AG04450 (cell line): ENCODE measurements at places on chromosomes 2 and 18. TPM values are rescaled to one million over a fixed set of nuclear protein-coding genes. Genes with fewer than 3 reads are reported as not detected.
A peak's percentile ranks its signal among the peaks of the same experiment; 100 is the strongest.

- no peak for DNase-seq
Observed at GRCh38 chr2:170177950-170178781, at the start of gene MYO3B. TSS of gene MYO3B (plus strand) at chr2:170178147. CDS start at chr2:170178288, 141 bp downstream.

DSG3 gene
- not detected in 2 replicates for polyA plus RNA-seq

- DNase-seq, result no peak
Observed at GRCh38 chr2:181172676-181173075, 192.3 kb downstream of the UBE2E3 start.

- DNase-seq, result no peak
Observed at GRCh38 chr2:35510636-35511035, 844.9 kb upstream of the CRIM1 start.

DNA sequence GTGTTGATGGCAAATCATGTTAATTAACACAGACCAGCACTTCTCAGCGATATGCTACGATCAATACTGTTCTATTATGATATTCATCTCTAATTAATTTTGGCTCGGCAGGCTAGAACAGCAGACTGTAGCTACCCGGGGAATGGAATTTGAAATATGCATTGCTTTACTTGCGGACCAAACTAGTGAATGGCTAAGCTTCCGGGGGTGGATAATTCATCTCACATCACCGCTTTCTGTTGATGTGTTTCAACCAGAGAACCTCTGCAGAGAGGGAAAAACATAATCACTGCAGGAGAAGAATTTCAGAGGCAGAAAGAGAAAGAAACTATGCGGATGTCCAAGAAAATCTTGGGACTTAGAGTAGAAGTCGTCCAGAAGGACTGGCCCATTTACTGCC is 490.9 kb downstream of the STK39 start:
- DNase-seq, result peak; percentile 20

DNA sequence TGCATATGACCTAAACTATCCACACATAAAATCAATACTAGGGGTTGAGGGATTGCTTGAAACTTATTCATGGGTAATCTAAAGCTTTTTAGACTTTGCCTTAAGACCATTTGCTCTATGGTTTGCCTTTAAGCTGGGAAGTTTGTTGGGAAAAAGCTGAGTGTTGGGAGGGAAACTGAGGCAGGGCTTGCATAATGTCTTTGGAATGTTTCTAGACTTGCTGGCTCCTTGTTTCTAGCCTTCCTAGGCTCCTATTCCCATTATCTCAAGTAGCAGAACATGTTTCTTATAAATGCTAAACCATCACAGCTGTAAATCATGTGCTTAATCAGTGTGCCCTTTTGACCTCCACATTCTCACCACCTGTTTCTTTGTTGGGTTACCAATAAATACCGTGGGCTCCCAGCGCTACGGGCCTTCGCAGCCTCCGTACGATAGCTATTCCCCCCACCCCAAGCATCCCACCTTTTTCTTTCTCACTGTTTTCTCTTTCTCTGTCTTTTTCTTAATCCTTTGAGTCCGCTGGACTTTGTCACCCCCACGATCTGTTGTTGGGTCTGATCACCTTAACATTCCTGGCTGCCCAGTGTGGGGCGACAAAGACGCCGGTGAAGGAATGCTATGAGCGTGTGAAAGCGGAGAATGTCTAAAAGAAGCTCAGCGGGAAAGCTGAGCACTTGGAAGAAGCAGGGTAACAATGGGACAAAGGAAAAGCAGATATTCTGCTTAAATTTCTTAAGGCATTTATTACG is 49.4 kb upstream of the CWC22 start:
- DNase-seq, result no peak

DNA sequence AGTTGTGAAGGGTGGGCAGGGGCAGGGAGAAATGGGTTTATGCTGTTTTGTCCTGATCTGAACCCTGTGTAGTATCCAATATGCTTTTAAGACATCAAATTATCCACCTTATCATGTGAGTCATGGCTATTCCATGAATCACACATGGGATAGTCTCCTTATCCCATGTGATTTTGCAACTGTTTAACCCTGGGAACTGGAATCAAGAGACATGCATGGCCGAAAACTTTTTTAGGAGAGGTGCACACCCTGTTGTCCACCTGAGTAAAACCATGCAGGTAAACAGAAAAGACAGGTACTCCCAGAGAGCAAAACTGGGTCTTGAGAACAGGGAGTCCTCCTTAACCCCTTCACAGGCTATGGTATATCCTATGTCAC is 490.6 kb upstream of the HS6ST1 start:
- no peak for DNase-seq

DNA sequence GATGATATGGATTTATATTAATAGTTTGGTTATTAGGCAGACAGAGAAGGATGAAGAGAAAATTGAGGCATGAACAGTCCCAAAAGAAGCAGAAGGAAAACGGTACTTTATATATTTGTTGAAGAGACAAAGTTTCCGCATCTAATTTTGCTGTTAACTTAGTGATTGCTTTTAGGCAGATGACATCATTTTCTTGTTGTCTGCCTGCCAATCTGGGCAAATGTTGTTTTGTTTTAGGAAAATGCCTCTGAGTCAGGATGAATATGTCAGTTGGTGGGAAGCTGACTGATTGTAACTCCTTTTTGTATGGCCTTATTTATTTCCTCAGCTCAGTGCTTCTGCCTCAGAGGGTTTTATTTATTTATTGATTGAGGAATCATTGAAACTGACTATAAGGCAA is 52.5 kb upstream of the CAVIN2 start:
- peak; percentile 61 for DNase-seq

GALNT3 gene
- polyA plus RNA-seq, result 1.9 and 2.3 TPM in 2 replicates

PJVK gene
- 2.1 and 3.4 TPM in 2 replicates for polyA plus RNA-seq

PMAIP1 gene
- 38.8 and 57.1 TPM in 2 replicates for polyA plus RNA-seq

PRADC1 gene
- 11.6 and 12.0 TPM in 2 replicates for polyA plus RNA-seq

GRCh38 chr2:39411181-39411944 is 25.7 kb downstream of the MAP4K3 start:
- peak; percentile 81 for DNase-seq

ATG9A gene
- polyA plus RNA-seq, result 81.0 and 84.3 TPM in 2 replicates

AKAIN1 gene
- polyA plus RNA-seq, result not detected in 2 replicates

GRCh38 chr18:43159086-43159770 is 43.7 kb upstream of the RIT2 start:
- no peak for DNase-seq

DCDC2C gene
- not detected in 2 replicates for polyA plus RNA-seq

ELOA2 gene
- polyA plus RNA-seq, result not detected in 2 replicates

DNA sequence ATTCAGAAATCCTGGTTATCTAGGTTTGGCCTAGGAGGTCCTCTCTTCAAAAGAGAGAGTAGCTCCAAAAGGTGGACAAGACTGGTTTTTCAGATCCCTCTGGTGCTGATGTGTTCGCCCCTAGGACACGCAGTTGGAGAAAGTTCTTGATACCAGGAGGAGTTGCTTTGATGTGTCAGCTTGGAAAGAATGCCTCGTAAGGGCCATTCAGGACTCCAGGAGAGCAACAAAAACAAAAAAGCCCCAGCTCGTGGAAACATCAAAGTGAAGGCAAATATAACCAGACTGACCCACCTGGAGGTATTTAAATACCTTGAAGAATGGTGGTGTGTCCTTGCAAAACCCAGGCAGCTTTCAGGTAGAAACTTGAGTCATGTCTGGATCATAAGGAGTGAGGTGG is 12.5 kb upstream of the LBH start:
- DNase-seq, result no peak

GRCh38 chr2:206160125-206160806 is 571 bp downstream of the EEF1B2 start:
- no peak for DNase-seq

FAM124B gene
- not detected in 2 replicates for polyA plus RNA-seq

SCN7A gene
- 7.0 and 9.8 TPM in 2 replicates for polyA plus RNA-seq

DNA sequence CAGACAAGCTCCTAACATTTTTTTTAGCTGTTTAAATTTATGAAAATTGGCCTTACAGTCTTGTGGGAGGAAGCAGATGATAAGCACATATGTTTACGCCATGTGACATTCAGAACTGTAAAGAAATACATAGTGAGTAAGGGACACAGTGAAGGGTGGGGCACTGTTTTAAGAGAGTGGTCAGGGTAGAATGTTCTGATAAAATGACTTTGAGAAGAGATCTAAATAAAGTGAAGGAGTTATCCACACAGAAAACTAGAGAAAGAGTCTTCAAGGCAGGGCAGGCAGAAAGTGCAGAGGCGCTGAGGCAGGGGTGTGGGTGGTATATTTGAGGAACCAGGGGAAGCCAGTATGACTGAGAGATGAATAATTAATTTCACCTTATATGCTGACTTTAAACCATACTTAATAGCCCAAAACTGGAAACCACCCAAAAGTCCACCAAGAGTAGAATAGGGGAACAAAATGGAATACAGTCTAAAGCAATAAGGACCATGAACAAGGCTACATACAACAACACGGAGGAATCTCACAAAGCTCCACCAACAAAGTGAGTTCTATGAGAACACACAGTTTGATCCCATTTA is 8.6 kb downstream of the MREG start:
- no peak for DNase-seq

EFEMP1 gene
- polyA plus RNA-seq, result 376 and 423 TPM in 2 replicates

GKN1 gene
- polyA plus RNA-seq, result not detected in 2 replicates

- DNase-seq, result no peak
Observed at GRCh38 chr2:230471074-230471473, 55.1 kb downstream of the SP100 start.

DNA sequence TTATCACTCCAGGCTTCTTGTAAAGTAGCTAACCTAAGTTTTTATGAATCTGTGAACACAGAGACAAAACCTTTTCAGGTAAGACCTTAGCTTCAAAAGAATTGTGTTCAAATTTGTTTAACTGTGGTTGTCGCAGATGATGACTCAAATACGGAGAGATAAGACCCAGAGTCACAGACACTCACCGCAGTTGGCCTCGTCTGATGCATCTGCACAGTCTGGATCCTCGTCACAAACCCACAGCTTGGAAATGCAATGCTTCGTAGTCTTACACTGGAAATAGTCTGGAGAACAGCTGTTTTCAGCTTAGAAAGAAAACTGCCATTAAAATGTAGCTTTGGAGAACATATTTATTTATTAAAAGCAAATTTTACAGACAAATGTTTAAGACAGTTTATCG is 1662.1 kb upstream of the NXPH2 start:
- DNase-seq, result no peak

DNA sequence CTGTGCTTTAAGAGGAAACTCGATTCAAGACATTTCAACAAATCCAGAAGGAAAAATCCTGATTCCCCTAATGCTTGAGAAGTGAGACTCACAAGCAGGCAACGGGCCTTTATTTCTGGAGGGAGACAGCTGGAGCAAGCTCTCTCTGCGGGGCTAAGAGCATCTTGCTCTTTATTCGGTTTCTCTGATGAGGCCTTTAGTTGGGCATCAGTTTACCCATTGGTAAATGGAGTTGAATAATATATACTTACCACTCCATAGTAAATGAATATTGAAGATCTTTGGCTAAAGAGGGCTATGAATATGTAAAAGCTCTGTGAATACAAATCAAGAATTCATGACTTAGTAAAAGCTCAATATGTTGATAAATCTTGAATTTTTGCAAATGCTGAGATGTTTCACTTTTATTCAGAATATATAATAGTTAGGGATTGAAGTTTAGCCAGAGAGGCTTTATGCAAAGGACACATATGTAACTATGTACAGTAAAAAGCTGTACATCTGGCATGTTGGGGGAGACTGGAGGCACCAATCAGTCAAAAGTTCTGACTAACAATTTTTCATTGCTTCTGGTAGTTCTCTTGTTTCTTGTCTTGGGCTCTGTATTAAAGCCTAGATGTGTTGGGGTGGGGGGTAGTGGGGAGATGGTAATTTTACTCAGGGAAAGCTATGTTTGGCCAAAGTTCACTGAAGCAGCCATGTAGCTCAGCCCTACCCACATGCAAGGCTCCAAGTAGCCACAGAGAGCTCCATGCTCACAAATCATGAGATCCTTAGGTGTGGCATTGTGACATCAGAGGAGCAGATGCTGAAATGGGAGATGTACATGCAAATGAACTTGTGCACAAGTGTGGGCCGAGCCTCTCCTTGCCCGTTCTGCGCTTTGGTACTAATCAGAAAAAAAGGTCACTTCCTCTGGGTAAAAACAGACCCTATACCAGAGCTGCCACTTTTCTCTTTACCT is 200.2 kb downstream of the SATB2 start:
- no peak for DNase-seq

SCYGR4 gene
- polyA plus RNA-seq, result not detected in 2 replicates

LRATD1 gene
- 1.9 and 2.0 TPM in 2 replicates for polyA plus RNA-seq

GRCh38 chr18:59467497-59467896 is 108.4 kb upstream of the LMAN1 start:
- no peak for DNase-seq

DNA sequence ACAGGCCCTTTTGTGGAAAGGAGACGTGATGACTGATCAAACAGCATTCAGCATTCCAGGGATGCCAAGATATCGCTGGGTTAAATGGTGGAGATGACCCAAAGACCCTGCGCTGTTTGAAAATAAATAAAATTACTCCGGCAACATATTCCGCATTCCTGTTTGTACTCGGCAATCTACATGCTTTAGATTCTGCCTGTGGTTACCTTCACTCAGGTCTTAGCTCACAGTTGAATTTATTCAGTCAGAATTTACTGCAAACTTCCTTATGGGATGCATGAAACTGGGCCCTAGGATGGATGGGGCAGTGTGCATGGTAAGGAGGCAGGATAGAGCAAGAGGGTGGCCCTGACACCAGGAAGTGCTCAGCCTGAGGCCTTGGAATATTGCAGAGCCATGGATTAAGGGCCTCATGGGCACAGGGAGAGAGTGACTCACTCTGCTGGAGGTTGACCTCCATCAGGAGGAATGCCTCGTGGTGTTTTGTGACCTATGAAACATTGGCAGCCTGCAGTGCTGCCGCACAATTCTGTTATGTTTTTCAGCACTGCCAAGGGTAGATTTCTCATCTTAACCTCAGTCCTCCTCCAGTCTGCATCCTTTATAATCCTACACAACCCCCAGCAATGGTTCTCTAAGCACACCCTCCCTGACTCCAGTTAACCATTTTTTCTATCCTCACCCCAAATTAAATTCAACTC is 321.4 kb downstream of the IRS1 start:
- DNase-seq, result peak; percentile 82

- DNase-seq, result no peak
Observed at GRCh38 chr2:159755014-159755413, 42.7 kb downstream of the MARCHF7 start.

DNA sequence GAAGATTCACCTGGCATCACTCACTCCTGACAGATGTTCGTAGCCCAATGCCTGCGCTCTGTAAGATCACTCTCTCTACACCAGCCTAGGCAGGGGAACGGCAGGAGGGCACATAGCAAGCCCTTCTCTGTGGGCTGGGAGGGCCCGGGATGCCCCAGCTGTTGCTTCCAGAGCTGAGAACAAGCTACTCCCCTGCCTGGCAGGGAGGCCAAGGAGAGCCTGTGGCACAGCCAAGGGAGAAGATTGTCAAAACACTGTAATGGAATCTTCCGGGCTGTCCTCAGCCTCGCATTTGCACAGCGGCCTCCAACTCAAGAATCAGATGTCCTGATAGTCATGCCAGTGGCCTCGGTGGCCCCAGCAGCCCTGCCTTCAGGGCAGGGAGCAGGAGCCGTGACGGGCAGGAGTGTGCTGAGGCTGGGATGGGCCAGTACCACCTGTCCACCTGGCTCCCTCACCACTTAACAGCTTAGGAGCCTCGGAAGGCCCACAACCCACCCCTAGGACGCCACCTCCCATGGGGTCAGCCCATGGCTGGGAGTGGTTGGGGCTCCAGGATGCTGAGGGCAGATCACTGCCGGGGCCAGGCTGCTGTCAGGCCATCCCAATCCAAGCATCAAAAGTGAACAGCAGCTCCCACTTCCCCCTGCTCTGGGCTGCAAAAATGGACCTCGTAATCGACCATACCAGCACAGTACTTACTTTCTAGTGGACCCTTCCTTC is 21.9 kb upstream of the SLC35F6 start:
- DNase-seq, result no peak

SERPINB12 gene
- polyA plus RNA-seq, result not detected in 2 replicates

- no peak for DNase-seq
Observed at GRCh38 chr18:46174342-46175041, 70.3 kb downstream of the HAUS1 start.

- DNase-seq, result no peak
Observed at GRCh38 chr2:175462246-175462645, 280.7 kb upstream of the ATP5MC3 start.
